Fibroblast of mammary gland (primary cell): ENCODE measurements at places on chromosomes 7 and 10.

DNA sequence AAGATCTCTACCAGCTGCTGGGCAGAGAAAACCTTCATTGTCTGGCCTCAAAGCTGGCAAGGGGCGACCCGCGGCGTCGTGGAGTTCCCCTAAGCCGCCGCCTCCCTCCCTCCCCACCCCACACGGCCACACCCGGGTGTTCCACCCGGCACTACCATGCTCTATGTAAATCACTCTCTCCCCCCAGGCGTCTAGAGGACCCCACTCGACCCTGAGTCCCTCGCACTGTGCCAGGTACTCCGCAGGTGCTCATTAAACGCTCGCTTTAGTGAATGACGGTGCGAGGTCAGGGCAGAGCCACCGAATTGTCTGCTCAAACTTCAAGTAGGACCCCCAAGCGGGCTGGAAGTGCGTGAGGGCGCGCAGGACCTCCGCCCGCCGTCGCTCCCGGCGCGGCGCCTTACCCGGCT is 628 bp downstream of the PARP12 start:
- no peak for DNase-seq

GRCh38 chr10:16720812-16721211 is 96.4 kb downstream of the RSU1 start:
- DNase-seq: no peak

DNA sequence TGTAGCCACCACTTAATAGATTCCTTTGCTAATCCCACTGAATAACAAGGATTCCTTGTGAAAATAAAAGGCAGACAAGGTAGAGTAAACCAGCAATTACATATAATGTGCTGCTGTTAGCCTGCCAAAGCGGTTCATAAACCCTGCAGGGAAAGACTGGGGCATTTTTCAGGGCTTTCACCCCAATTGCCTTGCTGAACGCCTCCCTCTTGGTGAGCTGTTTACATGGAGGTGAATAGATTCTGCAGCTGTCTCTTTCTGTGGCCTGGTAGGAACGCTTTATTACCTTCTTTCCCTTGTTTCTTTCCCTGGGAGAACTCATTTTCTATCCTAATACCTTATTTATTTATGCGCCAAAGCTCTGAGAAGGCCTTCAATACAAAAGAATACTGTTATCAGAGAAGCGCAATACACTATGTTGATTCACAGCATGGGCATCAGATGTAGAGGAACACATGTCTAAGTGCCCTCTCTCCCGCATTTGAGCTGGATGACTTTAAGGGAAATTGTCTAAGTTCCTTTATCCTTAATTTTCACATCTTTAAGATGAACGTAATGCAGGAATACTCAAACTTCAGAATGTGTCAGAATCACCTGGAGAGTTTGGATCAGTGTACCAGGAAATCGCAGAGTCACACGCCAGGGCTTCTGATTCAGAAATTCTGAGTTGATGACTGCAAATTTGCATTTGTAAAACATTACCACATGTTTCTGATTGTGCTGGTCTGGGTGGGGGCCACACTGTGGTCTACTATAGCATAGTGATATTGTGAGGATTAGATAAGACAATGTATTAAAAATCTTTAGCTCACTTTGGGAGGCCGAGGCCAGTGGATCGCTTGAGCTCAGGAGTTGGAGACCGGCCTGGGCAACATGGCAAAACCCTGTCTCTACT is 1203.8 kb downstream of the SORCS3 start:
- no peak for DNase-seq

- DNase-seq: no peak
Observed at GRCh38 chr7:134085311-134085710, 41.8 kb upstream of the LRGUK start.

GRCh38 chr10:94138391-94138790 is 144.7 kb downstream of the PLCE1 start:
- DNase-seq: peak; percentile 87

DNA sequence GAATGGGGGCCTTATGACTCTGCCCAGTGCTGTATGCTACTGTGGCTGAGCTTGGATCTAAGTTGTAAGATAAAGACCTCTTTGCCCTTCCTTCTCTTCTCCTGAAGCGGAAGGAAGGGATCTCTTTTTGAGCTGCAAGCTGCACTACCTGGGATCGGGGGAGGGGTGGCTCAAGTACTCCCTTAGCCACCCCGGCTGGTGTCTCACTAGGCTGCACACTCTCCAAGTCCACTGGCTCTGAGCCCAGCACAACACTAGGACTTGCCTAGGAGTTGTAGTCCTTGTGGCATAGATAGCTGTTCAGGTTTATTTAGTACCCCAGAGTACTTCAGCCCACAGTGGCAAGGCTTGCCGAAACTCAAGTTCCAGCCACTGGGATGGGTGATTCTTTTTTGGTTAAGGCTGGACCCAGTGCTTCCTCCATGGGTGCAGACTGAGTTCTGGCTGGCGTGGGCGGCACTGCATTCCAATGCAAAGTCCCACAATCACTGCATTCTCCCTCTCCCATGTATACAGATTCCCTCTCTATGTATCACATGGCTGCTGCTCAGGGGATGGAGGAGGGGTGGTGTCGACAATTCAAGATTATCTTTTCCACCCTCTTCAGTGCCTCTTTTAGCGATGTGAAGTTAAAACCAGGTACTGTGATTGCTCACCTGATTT is 76.2 kb upstream of the SLC25A13 start:
- DNase-seq: peak; percentile 8

- DNase-seq: no peak
Observed at GRCh38 chr7:40519009-40519408, 384.2 kb downstream of the SUGCT start.

GRCh38 chr10:55091691-55092328 is 290.8 kb upstream of the PCDH15 start:
- DNase-seq: peak; percentile 6

- peak; percentile 49 for DNase-seq
Observed at GRCh38 chr10:10796774-10797415, 220.8 kb upstream of the CELF2 start.

DNA sequence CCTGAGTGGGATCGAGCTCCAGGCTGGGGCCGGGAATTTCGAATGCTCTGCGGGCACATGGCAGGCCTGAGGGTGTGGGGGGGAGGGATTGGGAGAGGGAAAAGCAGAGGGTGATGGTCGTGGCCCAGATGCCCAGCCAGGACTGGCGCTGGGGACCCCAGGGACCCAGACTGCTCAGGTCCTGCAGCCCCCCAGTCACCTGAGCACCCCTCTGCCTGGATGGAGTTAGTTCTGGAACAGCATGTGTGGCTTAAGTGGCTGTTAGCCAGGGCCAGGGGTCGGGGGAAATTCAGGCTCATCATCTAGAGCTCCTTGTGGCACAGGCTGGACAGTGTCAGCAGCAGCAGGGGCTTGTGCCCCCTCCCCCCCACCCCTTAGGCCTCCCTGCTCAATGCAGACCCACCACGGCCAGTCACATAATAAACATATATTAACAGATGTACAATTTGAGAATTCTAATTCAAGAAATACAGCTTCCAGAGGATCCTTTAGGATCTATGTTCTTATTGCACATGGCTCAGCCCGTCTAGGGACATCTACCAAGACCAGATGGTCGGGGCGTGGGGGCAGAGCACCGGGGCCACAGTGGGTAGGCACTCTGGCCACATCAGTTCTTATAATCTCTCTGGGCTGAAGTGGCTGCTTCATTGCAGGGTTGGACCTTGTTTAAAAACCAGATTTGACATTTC is 22.2 kb downstream of the DNAJB12 start:
- DNase-seq: no peak

GRCh38 chr10:127715782-127716378 is 21.1 kb upstream of the FOXI2 start:
- peak; percentile 28 for DNase-seq
